ENCODE measurements at places on chromosomes 4 and X. TPM values are rescaled to one million over a fixed set of nuclear protein-coding genes. Genes with fewer than 3 reads are reported as not detected.

Gene SLC34A2
- total RNA-seq = not detected

Gene SHROOM4
- not detected for total RNA-seq

Gene MND1
- 0.42 TPM for total RNA-seq

Gene GAGE12H
- not detected for total RNA-seq

DNA sequence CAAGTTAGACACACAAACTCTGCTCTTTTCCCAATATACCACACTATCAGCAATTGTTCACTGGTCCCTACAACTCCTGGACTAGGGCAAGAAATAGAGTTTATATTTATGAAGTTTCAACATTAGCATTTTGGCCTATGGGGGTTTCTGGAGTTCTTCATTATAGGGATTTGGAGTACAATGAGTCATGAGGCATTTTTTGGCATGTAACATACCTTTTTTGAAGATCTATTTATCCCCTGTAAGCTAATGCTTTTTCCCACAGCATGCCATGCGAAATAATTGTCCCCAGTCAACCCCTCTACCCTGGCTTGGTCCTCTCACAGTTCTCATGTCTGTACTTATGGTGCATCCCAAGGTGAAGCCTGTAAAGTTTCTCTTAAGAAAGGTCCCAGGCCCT lies 36.7 kb upstream of the EDA2R start:
- H3K4me1 ChIP-seq = no peaks in the 10 kb centered on the region
- H3K36me3 ChIP-seq = no peaks in the 10 kb centered on the region
- H3K27me3 ChIP-seq = no peaks in the 10 kb centered on the region
- no peak overlapping the region for H3K4me3 ChIP-seq
- DNase-seq = no peak

DNA sequence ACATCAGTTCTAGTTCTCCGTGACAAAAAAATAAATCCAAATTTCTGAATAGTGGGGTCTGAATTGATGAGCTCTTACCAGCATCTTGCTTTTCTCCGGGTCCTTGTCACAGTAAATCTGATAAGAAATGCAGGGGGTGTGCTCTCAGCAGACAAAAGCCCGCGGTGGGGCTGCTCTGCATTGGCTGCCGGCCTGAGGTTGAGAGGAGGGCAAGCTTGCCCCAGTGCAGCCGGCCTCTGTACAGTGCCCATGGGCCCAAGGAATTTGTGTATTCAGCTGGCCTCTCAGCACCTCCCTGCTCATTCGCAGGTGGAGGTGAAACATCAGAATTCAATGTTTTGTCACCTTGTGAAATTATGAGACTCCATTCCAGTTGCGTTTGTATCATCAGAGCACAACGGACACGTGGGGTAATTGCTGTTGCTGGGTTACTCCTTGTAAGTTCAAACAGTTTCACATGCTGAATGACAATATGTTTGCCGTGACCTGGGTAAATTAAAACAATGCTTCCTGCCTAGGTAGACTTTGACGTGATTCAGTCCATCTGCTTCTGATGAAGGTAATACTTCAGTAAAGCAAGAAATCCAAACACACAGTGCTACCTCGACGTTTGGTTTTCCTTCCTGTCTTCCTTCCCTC lies 596.4 kb downstream of the MID1IP1 start:
- H3K27ac ChIP-seq = no peak overlapping the region
- H3K4me1 ChIP-seq = no peaks in the 10 kb centered on the region
- no peak overlapping the region for H3K4me3 ChIP-seq
- DNase-seq = no peak

Measured in CD4-positive, alpha-beta T cell (primary cell).